Parietal lobe (tissue), 2 donors: ENCODE measurements at places on chromosomes 1 and 21. TPM values are rescaled to one million over a fixed set of nuclear protein-coding genes. Genes with fewer than 3 reads are reported as not detected.

Gene EVI5
- 54.8 TPM for total RNA-seq

Gene TBX19
- 1.6 TPM for total RNA-seq

Gene IL22RA1
- total RNA-seq = not detected

Gene SERPINC1
- not detected for total RNA-seq

Gene ZNF683
- total RNA-seq = not detected

Gene STUM
- total RNA-seq = 38.2 TPM

Gene B3GALT5
- 1.3 TPM for total RNA-seq
